ENCODE measurements at places on chromosomes 7 and 10.
A peak's percentile ranks its signal among the peaks of the same experiment; 100 is the strongest.

GRCh38 chr7:70317356-70317755 lies 719.1 kb downstream of the AUTS2 start:
- DNase-seq, result peak; percentile 56

- peak; percentile 72 for DNase-seq
Observed at GRCh38 chr10:72490951-72491350, 134.9 kb downstream of the MICU1 start.

GRCh38 chr10:33041783-33042437 lies 83.9 kb upstream of the ITGB1 start:
- no peak for DNase-seq

- DNase-seq, result peak; percentile 55
Observed at GRCh38 chr10:17209881-17210280, 8.4 kb upstream of the TRDMT1 start.

DNA sequence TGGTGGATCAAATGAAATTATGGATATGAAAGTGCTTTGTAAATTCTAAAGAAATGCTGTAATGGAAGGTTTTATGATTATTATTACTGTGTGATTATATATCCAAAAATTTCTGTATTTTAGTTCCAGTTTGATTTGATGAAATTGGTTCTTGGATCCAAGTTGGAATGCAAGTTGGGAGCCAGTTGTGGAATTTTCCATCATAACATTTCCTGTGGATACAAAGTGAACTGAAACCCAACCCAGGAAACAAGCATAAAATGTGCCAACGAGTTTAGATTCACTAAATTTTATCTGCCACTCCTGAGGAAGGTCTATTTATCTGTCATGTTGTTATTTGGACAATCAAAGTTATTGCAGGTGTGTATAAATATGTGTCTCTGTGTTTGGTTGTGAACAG lies 131.4 kb upstream of the MDFIC start:
- no peak for DNase-seq
